ENCODE measurements at places on chromosomes 1 and 21.

- DNase-seq = no peak
Measured at GRCh38 chr1:81443288-81443687, 357.4 kb upstream of the ADGRL2 start.

DNA sequence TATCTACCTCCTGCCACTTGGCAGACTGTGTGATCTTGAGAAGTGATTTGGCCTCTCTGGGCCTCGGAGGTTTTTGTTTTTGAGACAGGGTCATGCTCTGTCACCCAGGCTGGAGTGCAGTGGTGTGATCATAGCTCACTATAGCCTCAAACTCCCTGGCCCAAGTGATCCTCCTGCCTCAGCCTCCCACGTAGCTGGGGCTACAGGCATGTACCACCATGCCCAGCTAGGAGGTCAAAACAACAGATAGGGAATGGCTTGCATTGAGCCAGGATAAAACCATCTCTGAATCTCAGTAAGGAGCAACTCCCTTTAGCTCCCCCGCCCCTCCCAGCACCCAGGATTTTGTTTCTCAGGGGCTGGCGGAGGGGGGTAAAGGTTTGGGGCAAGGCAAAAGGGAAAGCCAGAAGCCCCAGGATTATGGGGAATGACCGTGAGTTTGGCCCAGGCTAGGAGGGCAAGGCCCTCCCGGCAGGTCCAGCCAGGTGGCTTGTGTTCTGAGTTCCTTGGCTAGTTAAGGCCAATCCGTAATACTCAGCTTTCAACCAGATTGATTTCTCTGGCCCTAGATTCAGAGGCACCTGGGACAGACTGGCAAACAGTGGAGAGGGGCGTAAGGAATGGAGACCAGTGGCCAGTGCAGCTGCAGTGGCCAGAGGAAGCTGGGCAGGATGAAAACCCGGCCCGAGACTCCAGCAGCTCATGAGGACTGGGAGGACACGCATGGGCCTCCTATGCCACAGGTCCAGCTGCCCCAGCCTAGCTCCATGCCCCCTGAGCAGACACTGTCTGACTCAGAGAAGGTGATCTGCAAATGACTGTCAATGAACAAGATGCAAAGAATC lies 130.1 kb downstream of the DMRTB1 start:
- no peak for DNase-seq

DNA sequence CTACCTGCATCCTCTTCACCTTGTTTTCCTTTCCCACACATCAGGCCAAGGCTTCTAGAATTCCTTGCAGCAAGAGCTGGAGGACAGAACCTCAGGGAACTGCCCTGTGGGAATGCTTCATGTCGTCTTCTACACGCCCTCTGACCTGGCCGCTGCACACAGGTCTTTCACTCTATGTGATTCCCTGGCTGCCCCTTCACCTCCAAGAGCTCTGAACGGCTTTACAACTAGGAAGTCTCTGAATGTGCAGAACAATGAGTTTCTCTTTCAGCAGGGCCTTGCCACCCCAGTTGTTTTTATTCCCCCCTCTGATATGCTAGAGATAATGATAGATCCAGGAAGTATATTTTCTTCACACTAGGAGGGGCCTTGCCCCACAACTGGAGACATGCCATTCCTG lies 142.6 kb downstream of the CLIC6 start:
- no peak for DNase-seq

GRCh38 chr1:46667782-46668760 lies at the start of gene ATPAF1:
Gene ATPAF1, minus strand, starts transcription at chr1:46668364. Its CDS starts 42 bp downstream, at chr1:46668322.
- peak; percentile 16 for DNase-seq

DNA sequence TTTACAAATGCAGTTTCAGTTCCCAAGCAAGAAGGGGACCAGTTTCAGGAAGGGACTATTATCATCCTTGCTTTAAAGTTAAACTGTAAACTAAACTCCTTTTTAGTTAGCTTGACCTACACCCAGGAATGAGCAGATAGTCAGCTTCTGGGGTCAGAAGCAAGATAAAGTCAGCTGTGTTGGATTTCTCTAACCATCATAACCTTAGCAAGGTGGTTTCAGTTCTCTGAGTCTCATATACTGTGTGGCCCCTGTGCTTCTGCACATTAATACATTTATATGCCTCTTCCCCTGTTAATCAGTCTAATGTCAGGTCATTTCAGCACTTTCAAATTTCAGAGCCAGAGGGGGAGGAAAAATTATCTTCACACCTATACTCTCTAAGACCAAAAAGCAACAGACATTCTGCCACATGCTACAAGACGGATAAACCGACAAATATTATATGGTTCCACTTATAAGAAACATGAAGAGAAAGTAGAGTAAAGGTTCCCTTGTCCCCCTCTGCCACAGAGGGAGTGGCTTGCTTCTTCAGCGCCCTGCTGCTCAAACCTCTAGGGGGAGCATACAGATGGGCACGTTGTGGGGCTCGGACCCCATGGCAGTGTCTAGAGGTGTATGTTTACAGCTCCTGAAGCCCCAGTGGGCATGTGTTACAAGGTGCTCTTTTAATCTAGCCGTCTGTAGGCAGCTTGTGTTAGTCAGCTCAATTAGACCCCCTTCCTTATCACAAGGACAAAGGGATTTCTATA lies 89.1 kb downstream of the SMYD3 start:
- no peak for DNase-seq

DNA sequence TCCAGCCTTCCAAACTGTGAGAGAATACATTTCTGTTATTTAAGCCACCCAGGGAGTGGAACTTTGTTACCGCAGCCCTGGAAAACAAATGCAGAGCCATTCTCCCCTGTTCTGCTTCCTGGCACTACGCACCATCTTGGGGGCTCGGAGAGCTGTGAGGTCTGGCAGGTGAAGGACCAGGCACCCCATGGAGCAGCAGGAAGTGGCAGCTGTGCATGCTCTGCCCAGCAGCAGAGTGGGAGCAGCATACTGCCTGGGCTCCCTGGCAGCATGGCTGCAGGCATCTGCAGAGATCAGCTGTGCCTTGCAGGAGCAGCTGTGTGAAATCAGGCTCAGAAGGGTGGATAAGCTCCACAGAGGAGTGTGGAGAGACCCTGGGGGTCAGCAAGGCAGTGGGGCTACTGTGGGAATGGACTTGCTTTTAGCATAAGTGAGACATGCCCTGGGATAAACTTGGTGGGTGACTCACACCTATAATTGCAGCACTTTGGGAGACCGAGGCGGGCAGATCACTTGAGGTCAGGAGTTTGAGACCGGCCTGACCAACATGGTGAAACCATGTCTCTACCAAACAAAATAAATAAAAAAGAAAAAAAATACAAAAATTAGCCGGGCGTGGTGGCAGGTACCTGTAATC lies 17.7 kb upstream of the ZSCAN20 start:
- no peak for DNase-seq

- no peak for DNase-seq
Measured at GRCh38 chr1:217090060-217090911, 367.1 kb upstream of the ESRRG start.

DNA sequence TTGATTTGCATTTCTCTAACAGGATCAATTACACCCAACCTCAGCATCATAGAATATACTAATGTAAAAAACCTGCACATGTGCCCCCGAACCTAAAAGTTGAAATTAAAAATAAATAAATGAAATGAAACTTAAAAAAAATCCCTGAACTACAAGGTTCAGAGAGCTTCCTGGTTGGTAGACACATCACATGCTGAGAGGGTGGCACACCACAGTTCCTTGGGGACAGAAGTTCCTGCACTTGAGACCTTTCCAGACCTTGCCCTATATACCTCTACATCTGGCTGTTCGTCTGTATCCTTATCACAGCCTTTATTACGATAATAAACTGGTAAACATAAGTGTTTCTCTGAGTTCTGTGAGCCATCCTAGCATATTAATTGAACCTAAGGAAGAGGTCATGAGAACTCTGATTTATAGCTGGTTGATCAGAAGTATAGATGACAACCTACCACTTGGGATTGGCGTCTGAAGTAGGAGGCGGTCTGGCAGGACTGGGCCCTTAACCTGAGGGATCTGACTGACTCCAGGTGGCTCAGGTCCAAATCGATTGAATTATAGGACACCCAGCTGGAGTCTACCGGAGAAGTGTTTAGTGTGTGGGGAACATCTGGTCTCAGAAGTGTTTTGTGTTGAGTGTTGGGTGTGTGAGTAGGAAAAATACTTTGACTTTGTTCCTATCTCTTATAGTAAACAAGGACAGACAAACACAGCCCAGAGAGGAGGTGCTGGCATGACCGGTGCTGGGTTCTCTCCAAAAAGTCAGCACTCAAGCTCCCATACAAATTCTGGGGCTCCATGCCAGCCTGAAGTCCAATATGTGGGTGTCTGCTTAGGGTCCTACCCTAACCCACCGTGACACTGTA lies 19.0 kb downstream of the C1orf115 start:
- no peak for DNase-seq

GRCh38 chr1:223102797-223103533 lies 40.1 kb downstream of the TLR5 start:
- peak; percentile 10 for DNase-seq

- DNase-seq = no peak
Measured at GRCh38 chr1:64209221-64209620, 5.8 kb downstream of the UBE2U start.

DNA sequence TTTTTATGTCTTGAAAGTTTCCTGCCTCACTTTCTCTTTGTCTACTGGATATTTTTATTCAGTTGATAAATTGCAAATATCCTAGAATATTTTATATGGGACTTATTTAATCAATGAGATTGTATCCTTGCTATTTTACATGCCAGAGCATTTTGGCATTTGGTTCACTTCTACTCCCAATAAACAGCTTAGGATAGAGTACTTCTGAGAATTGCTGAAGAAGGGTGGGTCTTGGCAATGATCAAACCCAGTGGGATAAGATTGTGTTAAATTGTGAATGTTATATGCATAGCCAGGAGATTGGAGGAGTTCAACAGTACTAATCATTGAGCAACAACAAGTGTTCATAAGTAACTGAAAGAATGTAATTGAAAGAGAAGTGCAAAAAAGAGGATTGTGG lies 60.1 kb downstream of the SDCCAG8 start:
- DNase-seq = no peak

- no peak for DNase-seq
Measured at GRCh38 chr1:21586846-21587601, 77.8 kb downstream of the ALPL start.

DNA sequence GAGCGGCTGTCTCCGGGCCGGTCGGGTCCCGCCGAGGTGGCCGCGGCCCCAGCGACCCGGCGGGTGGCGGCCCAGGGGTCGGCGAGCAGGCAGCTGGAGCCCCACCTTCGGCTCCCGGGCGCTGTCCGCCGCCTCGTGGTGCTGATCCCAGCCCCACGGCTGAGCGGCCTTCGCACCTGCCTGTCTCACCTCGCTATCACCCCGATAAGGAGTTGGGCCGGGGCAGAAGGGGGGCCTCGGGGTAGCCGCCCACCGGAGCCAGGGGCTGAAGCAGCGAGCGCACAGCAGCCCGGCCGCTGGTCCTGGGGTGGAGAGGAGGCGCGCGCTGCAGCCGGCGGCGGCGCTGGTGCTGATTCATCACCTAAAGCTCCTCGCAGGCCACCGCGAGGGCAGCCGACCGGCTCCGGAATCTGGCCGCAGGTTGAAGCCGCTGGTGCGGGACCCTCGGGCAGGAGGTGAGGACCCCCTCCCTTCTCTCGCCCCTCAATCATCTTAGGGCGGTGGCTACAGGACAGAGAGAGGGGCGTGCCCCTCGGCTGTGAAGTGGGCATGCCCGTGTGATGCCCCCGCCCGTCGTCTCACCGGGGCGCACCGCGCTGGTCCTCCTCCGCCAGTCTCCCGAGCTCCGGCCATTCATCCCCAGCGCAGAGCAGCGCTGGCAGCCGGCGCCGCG lies 575 bp downstream of the TRIM67 start:
- DNase-seq = no peak

DNA sequence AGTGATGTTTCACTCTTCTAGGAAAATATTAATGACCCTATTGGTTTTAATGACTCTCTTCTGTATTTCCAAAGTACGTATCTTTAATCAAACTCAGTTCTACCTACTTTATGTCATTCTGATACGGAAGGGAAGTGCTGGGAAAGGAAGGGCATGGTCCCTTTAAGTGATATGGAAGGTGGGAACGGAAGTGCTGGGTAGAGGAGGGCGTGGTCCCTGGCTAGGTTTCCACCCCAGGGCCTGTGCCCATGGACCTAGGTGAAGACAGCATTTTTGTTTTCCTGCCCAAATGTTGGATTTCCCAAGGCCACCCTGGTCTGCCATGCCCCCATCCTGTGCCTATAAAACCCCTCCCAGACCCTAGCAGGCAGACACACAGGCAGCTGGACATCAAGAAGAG lies 24.0 kb downstream of the RGS4 start:
- no peak for DNase-seq

GRCh38 chr21:45379171-45379900 lies 25.6 kb upstream of the COL18A1 start:
- no peak for DNase-seq

GRCh38 chr1:19057182-19057779 lies 100.8 kb upstream of the IFFO2 start:
- DNase-seq = no peak

- DNase-seq = no peak
Measured at GRCh38 chr1:21821385-21822019, 9.4 kb downstream of the LDLRAD2 start.

DNA sequence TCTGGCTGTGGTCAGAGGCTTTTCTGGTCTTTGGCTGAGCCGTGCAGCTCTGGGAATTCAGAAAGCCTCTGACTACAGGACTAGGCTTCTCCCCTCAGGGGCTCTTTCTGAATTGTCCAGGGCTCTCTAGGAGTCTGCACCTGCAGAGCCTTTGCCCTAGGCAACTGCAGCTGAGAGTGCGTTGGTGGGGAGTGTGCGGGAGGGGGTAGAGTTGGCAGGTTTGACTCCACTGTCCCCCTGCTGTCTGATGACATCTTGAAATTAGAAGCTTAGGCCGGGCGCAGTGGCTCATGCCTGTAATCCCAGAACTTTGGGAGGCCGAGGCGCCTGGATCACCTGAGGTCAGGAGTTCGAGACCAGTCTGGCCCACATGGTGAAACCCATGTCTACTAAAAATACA lies 32.9 kb downstream of the KIAA1614 start:
- DNase-seq = no peak

- DNase-seq = no peak
Measured at GRCh38 chr1:205052690-205053089, 9.7 kb downstream of the CNTN2 start.

GRCh38 chr1:183058851-183059502 lies 35.8 kb downstream of the LAMC1 start:
- DNase-seq = no peak

DNA sequence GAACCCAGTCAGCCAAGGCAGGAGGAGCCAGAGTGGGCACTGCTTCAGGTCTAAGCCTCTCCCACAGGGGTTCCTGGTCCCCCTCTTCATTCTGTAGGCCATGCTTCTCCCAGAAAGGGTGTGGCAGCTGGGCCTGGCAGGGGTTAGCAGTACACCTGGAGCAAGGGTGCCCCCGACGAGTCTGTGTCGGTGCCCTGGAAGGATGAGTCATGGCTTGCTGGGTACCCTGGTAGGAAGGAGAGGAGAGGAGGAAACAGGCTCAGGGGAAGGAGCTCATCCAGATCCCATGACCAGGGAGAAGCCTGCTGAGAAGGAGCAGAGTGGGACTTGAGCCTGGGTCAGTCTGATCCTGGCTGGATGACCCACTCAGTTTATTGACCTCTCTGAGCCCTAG lies 10.3 kb downstream of the KDF1 start:
- no peak for DNase-seq
